Renal pelvis (tissue), 12 donors: ENCODE measurements at places on chromosomes 2 and 18. TPM values are rescaled to one million over a fixed set of nuclear protein-coding genes. Genes with fewer than 3 reads are reported as not detected.

Gene SULT1C2
- polyA plus RNA-seq, result 79.7 TPM

DNA sequence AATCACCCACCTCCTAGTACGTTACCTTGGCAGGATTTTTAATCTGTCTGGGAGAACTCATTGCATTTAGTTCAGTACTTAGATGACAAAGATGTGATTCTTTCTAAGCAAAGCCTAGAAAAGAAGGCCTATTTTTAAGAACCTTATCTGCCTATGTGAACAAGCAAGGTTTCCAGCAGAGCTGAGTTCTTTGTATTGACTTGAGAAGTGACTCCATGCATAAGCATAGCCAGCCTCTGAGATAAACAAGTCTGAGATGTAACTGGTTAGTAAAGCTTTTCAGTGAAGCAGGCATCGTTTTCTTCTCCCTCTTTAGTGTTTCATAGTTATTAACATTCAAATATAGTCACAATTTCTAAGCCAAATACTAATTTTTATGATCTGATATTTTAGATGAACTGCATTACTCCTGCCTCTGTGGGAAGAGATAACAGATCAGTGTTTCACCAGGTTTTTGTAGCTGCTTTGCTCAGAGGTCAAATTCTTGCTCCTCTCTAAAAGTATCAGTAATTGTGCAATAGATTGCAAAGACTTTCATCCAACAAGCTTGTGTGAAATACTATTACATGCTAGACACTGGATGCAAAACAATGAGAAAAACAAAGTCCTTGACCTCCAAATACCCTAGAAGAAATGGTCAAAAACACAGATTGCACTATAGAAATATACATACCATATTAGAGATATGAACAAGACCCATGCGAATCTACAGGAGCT, 107.8 kb downstream of the MBD2 start:
- DNase-seq, result no peak

GRCh38 chr2:200498402-200499162, 11.3 kb downstream of the KCTD18 start:
- DNase-seq, result no peak

GRCh38 chr2:222424276-222424728, at the start of gene SGPP2:
Gene SGPP2, plus strand, starts transcription at chr2:222424543. Its CDS starts 60 bp downstream, at chr2:222424603.
- DNase-seq, result no peak

Gene DES
- 5.5 TPM for polyA plus RNA-seq

DNA sequence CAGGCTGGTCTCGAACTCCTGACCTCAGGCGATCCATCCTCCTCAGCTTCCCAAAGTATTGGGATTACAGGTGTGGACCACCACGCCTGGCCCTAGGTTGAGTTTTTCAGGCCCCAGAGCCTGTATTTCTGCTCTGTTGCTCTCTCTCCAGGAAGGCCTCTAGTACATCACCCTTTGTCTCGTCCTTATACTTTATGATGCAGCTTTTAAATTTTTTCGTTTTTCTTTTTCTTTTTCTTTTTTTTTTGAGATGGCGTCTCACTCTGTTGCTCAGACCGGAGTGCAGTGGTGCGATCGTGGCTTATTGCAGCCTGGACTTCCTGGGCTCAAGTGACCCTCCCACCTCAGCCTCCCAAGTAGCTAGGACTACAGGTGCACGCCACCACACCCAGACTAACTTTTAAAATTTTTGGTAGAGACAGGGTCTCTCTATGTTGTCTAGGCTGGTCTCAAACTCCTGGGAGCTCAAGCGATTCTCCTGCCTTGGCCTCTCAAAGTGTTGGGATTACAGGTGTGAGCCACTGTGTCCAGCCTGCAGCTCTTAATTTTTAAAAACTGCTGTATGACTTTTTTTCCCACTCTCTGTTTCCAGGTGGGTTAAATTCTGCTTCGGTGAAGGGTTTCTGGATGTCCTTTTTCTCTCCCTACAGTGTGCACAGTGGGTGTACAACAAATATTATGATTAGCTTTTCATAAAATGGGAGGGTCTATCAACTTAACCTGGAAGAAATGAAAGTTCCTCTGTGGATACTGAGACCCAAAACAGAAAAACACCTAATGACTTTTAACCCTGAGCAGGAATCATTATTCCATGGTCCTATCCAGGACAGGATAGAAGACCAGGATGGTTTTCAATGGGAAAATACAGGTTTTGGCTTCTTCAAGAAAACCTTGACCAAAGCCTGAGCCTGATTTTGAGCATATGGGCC, 47.9 kb downstream of the DDX1 start:
- no peak for DNase-seq

GRCh38 chr2:33550206-33550605, 48.9 kb downstream of the FAM98A start:
- no peak for DNase-seq

DNA sequence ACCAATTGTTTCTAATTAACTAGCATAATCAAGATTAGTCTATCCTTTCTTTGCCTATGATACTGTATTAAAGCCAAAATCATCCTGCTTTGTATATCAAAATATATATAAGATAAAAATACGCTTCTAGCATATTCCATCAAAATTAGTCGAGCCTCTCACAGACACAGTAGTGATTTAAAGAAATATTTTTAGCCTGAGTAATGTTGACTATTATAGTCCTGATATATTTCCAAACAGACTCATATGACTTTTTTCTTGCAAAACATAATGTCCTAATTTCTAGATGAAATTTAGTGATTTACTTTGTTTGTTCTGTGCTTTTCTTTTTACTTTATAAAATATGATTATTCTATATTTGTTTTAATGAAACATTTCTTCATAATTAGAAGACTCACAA, 30.9 kb downstream of the FAP start:
- DNase-seq, result no peak

DNA sequence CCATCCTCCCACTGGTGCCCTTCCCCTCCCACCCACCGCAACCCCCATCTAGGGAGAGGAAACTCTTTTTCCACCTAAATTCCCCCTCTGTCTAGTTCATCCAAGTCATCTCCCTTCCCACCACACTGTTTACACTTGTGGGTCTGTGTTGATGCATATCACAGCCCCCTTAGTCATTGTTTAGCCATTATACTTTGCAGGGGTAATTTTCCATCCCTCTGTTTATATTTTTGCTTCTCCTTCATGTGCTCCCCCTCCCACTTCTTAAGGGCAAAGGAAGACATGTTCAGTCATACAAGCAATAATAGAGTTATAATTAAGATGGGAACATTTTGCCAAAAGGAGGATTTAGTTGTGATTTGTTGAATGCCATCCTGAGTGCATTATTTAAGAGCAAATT, 187.8 kb upstream of the TNP1 start:
- DNase-seq, result no peak

DNA sequence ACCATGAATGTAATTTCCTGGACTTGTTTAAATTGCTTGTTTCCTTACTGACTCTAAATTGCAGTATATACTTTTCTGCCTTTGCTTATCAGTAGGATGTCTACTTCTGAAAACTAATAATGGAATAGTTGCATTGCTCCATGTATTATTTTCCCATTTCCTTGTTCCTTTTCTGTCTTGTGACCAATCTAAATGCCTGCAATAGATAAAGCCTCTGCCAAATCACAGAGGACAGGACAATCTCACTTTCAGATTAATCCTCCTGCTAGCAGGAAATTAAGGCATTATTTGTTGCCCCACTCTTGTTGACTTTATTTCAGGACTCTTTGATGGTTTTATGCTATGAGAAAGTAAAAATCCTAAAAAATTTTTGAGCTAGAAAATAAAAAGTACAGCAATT, 4.7 kb upstream of the ESCO1 start:
- DNase-seq, result no peak

Gene DSG1
- 0.09 TPM for polyA plus RNA-seq

Gene SLC9A2
- polyA plus RNA-seq, result 5.3 TPM

- no peak for DNase-seq
These were observed 648 bp upstream of the LYPD6B start for GRCh38 chr2:149037851-149038250.

GRCh38 chr2:175353275-175353674, 171.8 kb upstream of the ATP5MC3 start:
- no peak for DNase-seq

DNA sequence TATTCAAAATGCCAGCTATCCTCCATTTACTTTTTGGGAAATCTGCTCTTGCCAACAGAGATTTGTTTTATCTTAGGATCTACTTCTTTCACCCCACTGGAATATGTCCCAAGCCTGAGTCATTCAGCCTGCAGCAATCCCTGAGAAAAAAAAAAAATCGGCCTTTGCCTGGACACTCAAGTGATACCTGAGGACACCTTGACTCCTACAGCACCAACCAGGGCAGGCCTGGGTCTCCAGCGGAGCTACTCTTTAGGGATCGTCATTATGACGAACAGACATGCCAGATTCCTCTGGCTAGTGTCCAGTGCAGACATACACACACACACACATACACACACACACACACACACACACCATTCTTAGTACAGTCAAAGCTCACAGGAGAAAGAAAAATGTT, 2.2 kb upstream of the UGT1A6 start:
- no peak for DNase-seq

- no peak for DNase-seq
These were observed 338.0 kb downstream of the TDRD15 start for GRCh38 chr2:21461754-21462240.

- no peak for DNase-seq
These were observed 52.5 kb downstream of the SERTAD2 start for GRCh38 chr2:64601034-64601754.

Gene KCNS3
- polyA plus RNA-seq, result 6.5 TPM

- DNase-seq, result no peak
These were observed 40.9 kb downstream of the SCTR start for GRCh38 chr2:119483395-119483753.

Gene PROM2
- polyA plus RNA-seq, result 46.1 TPM

- no peak for DNase-seq
These were observed 5.9 kb downstream of the ATP8B1 start for GRCh38 chr18:57797209-57797651.

- DNase-seq, result no peak
These were observed 39.5 kb downstream of the CERS6 start for GRCh38 chr2:168495524-168495923.

- DNase-seq, result no peak
These were observed 8.7 kb upstream of the DSG2 start for GRCh38 chr18:31489311-31489710.

DNA sequence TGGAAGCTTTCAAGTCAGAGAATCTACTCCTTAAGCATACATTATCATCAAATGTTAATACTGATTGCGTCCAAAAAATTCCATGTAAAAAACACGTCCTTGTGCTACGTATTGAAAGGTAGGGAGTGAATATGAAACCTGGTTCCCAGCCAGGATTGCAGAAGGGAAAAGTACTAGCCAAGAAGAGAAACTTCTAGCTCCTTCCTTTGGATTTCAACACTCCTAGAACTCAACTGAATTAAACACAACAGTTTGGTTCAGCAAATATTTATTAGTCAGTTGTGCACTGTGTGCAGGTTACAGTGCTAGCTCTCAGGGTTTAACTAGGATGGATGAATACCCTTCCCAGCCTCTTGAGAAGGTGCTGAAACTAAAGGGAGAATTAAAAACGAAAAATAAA, 33.9 kb upstream of the FHL2 start:
- no peak for DNase-seq

- DNase-seq, result peak; percentile 28
These were observed 823 bp downstream of the PARD3B start for GRCh38 chr2:204545861-204546735.

- no peak for DNase-seq
These were observed 176.7 kb downstream of the MTX2 start for GRCh38 chr2:176445956-176446355.

GRCh38 chr18:77495982-77496690, 246.5 kb downstream of the GALR1 start:
- DNase-seq, result no peak

DNA sequence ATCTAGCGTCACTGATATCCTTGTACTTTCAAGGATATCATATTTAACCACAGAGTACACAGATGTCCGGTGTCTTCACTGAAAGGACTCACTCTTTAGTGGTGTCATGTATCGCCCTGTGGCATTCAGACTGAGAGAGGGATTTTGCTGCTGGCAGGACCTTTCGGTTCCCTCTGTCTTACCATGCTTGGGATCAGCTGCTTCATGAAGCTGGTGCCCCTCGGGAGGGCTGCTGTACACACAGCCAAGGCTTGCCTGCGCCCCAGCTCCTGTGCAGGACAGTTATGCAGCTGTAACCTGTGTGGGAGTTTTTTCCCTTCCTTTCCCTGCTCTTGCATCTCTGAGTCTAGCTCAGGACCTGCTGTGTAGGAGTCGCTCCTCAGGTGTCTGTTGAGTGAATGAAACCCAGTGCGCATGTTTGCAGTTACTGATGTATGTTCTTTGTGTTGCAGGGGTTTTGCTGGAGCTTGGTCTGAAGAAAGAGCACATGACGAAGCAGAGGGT, 64.4 kb downstream of the GREB1 start:
- peak; percentile 43 for DNase-seq

Gene ZAP70
- 2.4 TPM for polyA plus RNA-seq

- no peak for DNase-seq
These were observed 31.4 kb downstream of the YWHAQ start for GRCh38 chr2:9599430-9599829.

DNA sequence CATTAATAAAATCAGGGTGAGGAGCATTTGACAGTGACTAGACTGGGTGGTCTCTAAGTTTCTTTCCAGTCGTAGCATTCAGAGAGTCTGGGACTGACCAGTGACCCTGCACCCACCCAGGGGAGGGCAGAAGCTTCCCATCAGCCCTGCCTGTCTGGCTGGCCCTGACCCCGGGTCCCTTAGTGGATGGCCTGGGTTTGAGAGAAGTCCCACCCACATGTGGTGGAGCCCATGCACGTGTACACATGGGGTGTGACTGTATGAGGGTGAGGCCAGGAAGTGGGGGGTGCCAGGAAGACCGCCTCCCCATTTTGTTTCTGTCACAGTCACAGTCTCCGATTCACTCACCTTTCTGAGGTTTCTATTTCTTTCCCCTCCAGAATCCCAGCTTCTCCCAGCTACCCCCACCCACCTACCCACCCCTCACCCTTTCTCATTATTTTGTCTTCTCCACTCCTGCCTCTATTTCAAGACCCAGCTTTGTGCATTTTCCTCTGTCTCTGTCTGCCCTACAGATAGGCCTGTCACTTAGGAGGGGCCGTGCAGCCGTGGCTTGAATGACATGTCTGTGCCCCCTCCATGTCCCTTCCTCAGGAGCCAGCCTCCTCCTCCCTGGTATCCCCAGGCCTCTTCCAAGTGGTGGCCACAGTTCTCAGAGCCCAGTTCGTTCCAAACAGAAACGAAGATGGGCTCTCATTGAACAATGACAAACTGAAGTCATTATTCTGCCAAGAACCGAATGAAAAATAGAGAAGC, 13.6 kb downstream of the CIB4 start:
- DNase-seq, result no peak

DNA sequence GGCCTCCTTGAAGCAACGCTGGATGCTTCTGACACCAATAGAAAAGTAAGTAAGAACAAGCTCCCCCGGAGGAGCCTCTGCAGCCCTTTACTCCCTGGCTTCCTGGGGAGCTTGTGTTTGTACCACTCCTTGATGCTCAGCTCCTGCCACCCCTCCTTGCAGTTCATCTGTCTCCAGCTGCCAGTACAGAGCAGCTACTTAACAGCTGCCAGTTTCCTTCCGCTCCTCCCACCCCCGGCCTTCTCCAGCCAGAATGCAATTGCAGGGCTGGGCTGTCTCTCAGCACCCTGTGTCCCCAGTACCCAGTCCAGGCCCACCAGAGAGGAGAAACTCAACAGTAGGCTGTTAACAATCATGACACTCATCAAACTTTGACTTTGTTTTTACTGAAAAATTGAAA, 109.4 kb downstream of the AOX1 start:
- no peak for DNase-seq
